NCI-H510A treated with DMSO at 0.1 percent for 48 hours (cell line): ENCODE measurements at places on chromosomes 6 and 20.

GRCh38 chr20:34320861-34321260 is 17.7 kb upstream of the AHCY start:
- no peak for DNase-seq

GRCh38 chr6:111204305-111204704 is 117.0 kb downstream of the SLC16A10 start:
- no peak for DNase-seq

DNA sequence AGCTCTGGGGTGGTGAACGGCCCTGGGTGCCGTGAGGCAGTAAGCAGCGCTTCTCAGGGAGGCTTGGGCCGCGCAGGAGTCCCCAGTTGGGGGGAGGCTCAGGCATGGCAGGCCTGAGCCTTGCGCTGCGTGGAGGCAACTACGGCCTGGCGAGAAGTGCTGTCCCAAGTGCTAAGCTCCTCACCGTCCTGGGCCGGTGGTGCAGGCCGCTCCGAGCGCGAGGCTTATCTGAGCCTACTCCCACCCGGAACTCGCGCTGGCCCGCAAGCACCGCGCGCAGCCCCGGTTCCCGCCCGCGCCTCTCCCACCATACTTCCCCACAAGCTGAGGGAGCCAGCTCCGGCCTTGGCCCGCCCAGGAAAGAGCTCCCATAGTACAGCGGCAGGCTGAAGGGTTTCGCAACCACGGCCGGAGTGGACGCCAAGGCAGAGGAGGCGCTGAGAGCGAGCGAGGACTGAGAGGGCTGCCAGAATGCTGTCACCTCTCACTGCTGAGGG is 1.8 kb upstream of the WRNIP1 start:
- DNase-seq, result no peak

DNA sequence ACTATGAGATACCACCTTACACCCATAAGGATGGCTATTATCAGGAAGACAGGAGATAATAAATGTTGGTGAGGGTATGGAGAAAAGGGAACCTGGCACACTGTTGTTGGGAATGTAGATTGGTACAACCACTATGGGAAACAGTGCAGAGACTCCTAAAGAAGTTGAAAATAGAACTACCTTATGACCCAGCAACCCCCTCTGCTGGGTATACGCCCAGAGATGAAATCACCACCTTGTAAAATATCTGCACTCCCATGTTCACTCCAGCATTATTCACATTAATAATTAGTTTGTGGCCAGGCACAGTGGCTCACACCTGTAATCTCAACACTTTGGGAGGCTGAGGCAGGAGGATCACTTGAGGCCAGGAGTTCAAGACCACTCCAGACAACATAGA is 26.8 kb downstream of the ZBTB9 start:
- DNase-seq, result no peak

DNA sequence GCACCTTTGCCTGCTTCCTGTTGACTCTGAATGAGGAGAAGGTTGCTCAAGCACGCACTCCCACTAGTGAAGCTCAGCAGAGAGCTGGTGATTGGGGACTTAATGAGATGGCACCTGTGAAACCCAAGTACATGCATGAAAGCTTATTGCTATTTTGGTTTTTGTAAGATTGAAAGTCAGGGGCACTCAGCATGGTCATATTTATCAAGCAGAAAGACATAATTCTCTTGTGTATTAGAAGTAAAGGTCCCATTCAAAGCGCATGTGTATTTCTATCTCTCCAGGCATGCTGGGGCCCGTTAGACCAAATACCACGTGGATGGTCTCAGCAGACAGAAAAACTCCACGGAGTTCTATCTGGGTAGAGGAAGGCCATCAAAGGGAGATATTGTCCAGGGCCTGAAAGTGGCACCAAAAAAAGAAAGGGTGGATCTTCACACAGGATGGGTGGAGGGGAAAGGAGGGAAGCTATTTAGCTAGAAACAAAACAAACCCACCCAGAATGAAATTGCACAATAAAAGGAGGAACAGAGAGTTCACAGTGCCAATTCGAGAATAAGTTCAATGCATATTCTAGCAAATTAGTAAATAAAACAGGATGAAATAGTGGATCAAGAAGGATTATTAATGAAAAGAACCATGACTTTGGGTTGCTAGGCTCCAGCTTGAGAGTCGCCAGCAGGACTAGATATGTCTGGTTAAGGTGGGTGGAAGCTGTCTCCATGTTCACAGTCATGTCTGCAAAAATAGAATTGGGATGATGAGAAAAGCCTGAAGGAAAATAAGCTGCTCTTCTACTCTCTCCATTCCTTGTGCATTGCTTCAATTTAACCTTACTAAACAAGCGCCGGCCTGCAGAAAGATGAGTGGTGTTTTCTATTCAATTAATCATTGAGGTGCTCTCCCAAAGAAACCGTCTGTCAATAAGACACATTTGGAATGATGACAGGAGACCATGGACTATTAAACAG is 224.9 kb upstream of the DTNBP1 start:
- DNase-seq, result no peak

GRCh38 chr6:46452312-46452917 is 38.8 kb downstream of the RCAN2 start:
- DNase-seq, result peak; percentile 60

DNA sequence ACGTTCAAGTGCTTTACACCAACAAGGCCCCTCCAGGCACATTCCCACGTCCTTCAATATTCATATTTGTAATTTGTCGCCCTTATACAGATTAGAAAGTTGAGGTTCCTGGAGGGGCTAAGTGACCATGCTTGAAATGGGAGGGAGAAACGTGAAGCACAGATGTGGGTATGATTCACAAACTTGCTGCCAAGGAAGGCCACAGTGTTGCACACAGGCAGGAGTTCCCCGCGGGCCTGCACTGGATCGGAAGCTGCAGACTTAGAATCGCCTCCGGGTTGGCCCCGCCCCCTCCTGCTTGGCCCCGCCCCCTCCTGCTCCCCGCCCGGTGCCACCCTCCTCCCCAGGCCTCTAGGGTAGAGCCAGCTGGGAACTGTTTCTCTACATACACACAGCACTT is 58.2 kb upstream of the QKI start:
- no peak for DNase-seq

GRCh38 chr6:111503660-111504059 is 20.6 kb upstream of the REV3L start:
- DNase-seq, result peak; percentile 19

- no peak for DNase-seq
Observed at GRCh38 chr6:448296-449056, 56.9 kb downstream of the IRF4 start.

DNA sequence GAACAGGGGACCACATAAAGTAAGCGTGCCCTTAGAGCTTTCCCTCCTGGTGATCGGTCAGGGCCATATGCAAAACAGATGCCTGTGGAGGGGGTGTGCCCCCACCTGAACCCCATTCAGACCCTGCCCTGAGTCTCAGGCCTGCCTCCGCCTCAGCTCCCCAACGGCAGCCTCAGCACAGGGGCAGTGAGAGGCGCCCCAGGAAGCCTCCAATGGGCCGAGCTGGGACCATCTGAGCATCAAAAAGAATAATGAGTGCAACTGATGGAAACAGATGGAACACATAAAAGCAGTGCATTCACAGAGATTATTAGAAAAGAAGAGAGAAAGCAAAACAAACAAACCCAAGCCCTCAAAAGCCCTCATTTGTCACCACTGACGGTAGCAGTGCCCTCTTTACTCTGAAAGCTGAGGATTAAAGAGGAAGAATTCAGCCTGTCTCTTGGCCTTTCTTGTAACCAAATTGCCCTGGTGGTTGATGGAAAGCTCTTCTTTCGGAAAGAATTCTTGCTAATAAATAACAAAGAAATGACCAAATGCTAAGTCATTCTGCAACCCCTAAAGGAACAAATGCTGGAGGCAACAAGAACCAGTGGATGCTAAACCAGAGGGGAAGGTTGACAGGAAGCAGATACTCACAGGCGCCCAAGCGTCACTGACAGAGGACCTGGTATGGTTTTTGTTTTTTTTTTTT is 6.8 kb downstream of the ADISSP start:
- peak; percentile 24 for DNase-seq

GRCh38 chr6:101195588-101195987 is 197.9 kb upstream of the GRIK2 start:
- no peak for DNase-seq

- no peak for DNase-seq
Observed at GRCh38 chr6:115133790-115134189, 791.0 kb upstream of the HS3ST5 start.

DNA sequence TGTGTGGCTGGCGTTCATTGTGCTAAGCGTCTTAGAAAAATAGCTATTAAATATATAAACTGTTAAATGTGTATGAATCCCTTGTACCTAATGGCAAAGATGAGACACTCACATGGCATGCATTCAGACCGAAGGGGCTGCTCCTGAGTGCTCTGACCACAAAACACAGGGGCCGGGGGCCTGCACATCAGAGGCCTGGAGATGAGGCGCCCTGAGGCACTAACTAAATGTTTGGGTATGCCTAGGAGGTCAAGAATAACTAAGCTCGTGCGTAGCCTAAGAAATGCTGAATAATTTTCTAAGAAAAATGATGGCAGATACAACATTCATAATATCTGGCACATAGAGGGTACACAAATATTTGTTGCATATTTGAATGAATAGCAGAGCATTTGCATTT is 92.5 kb downstream of the PSMB1 start:
- no peak for DNase-seq

DNA sequence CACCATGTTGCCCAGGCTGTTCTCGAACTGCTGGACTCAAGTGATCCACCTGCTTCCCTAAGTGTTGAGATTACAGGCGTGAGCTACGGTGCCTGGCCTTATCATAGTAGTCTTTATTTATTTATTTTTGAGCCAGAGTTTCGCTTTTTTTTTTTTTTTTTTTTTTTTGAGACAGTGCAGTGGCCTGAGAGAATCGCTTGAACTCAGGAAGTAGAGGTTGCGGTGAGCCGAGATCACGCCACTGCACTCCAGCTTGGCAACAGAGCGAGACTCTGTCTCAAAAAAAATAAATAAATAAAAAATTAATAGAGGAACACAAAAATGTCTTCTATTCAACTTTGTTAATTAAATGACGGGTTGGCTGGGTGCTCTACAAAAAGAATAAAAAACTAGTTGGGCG is 12.9 kb downstream of the MAPRE1 start:
- DNase-seq, result no peak

GRCh38 chr6:119160911-119161310 is 82.4 kb upstream of the FAM184A start:
- no peak for DNase-seq

DNA sequence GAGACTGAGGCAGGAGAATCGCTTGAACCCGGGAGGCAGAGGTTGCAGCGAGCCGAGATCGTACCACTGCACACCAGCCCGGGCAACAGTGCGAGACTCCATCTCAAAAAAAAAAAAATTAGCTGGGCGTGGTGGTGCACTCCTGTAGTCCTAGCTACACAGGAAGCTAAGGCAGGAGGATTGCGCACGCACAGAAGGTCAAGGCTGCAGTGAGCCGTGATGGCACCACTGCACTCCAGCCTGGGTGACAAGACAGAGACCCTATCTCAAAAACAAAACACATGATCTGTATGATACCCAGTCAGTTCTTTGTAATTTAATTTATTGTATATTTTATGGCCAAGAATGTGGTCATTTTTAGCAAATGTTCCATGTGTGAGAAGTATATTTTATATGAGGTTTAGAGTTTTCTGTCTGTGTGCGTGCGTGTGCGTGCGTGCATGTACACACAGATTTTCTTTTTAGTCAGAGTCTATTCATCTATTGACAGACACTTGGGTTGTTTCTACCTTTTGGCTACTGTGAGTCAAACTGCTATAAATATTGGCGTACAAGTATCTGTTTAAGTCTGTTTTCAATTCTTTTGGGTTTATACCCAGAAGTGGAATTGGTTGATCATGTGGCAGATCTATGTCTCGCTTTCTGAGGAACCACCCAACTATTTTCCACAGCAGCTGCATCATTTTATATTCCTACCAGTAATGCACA is 22.2 kb upstream of the MYL9 start:
- DNase-seq, result no peak

GRCh38 chr6:143884216-143884900 is 20.1 kb downstream of the ZC2HC1B start:
- no peak for DNase-seq

DNA sequence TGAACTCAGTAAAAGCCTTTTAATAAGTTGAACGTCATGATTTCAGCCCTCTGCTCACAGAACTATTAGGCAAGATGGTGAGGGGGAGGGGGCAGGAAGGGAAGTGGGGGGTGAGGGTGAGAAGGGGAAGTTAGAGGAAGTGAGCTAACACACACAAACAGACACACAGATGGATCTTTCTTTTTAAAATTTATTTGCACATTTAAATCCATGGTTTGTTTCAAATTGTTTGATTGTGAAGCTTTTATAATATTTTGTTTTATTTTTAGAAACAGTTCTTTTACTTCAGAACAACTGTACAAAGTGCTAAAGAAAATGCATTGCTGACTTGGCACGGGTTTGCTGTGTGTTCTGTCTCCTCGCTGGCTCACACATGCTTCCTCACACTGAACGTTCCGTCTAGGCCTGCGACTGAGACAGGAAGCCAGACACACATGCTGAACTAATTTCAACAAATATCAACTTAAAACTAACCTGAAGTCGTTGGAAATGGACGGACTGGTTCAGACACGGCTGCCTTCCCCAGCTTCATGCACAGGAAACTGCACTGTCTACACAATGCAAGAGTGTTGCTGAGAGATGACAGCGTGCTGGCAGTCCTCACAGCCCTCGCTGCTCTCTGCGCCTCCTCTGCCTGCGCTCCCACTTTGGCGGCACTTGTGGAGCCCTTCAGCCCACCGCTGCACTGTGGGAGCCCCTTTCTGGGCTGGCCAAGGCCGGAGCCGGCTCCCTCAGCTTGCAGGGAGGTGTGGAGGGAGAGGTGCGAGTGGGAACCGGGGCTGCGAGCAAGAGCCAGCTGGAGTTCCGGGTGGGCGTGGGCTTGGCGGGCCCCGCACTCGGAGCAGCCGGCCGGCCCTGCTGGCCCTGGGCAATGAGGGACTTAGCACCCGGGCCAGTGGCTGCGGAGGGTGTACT is 8.1 kb upstream of the ZBP1 start:
- DNase-seq, result no peak

- DNase-seq, result peak; percentile 6
Observed at GRCh38 chr6:83615025-83615999, 93.6 kb downstream of the SNAP91 start.

DNA sequence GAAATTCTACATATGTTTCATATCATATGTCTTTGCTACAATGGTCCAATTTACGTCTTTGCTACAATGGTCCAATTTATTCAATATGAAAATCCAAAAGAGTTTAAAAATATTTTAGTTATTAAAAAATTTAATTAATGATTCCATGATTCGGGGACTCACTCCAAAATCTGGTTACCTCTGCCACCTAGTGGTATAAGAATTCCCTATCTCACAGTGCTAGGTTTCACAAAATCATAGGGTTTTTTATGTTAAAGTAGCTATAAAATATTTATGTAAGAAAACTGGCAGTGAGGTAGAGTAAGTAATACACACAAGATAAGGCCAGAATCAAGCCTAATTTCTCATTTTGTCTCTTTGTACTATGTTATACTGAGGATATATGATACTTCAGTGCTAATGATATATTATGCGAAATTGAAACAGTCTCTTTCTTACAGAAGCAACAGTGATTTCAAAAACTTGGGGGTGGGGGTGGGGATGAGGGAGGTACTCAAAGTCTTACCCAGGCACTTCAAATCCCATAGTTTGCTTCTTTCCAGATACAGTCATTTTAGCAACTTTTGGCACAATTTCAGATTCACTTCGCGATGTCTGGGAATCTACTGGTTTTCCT is 52.3 kb downstream of the HBS1L start:
- no peak for DNase-seq
